Left kidney (tissue), 8 donors: ENCODE measurements at places on chromosomes 1 and 21. TPM values are rescaled to one million over a fixed set of nuclear protein-coding genes. Genes with fewer than 3 reads are reported as not detected.

HCN3 gene
- polyA plus RNA-seq: 13.9 TPM

NBPF20 gene
- 2.9 TPM for polyA plus RNA-seq

MSTO1 gene
- polyA plus RNA-seq: 70.0 TPM

RGS8 gene
- 0.12 TPM for polyA plus RNA-seq

BSND gene
- polyA plus RNA-seq: 4.1 TPM

FCRL5 gene
- polyA plus RNA-seq: 0.17 TPM

LCE2C gene
- polyA plus RNA-seq: not detected

KCNJ10 gene
- 22.2 TPM for polyA plus RNA-seq

LRRC53 gene
- not detected for polyA plus RNA-seq

FAM229A gene
- 7.8 TPM for polyA plus RNA-seq

RAB42 gene
- 2.0 TPM for polyA plus RNA-seq

AMY1A gene
- not detected for polyA plus RNA-seq

SCP2 gene
- 205 TPM for polyA plus RNA-seq

RGS7 gene
- polyA plus RNA-seq: 6.7 TPM

DNAI4 gene
- 18.4 TPM for polyA plus RNA-seq

HEATR1 gene
- polyA plus RNA-seq: 35.6 TPM

CFAP74 gene
- polyA plus RNA-seq: 0.76 TPM

FNDC5 gene
- polyA plus RNA-seq: 44.6 TPM

KCNK2 gene
- polyA plus RNA-seq: 2.4 TPM

SLC9C2 gene
- polyA plus RNA-seq: 0.27 TPM

HRNR gene
- 1.0 TPM for polyA plus RNA-seq

IQGAP3 gene
- 22.8 TPM for polyA plus RNA-seq

AK5 gene
- 4.6 TPM for polyA plus RNA-seq

TMEM240 gene
- polyA plus RNA-seq: 3.7 TPM

FYB2 gene
- polyA plus RNA-seq: 0.90 TPM

MAN1C1 gene
- polyA plus RNA-seq: 13.9 TPM

CR1L gene
- 1.2 TPM for polyA plus RNA-seq

LRRC47 gene
- polyA plus RNA-seq: 65.1 TPM

FAM163A gene
- 0.57 TPM for polyA plus RNA-seq

ALG6 gene
- 33.0 TPM for polyA plus RNA-seq

AGBL4 gene
- polyA plus RNA-seq: 1.2 TPM

GABRD gene
- 2.1 TPM for polyA plus RNA-seq

CBR3 gene
- polyA plus RNA-seq: 0.91 TPM

OPTC gene
- not detected for polyA plus RNA-seq

NECTIN4 gene
- 4.0 TPM for polyA plus RNA-seq

PLA2G2D gene
- polyA plus RNA-seq: 0.08 TPM

ZNF697 gene
- polyA plus RNA-seq: 21.9 TPM
